Stimulated activated CD8-positive, alpha-beta memory T cell treated with anti-CD3 and anti-CD28 coated beads, Interleukin-7, amount 100 ng/mL, for 48 hours (primary cell): ENCODE measurements at places on chromosomes 2 and 18.

GRCh38 chr2:186912979-186913378 lies 64.0 kb upstream of the ZSWIM2 start:
- no peak for DNase-seq

DNA sequence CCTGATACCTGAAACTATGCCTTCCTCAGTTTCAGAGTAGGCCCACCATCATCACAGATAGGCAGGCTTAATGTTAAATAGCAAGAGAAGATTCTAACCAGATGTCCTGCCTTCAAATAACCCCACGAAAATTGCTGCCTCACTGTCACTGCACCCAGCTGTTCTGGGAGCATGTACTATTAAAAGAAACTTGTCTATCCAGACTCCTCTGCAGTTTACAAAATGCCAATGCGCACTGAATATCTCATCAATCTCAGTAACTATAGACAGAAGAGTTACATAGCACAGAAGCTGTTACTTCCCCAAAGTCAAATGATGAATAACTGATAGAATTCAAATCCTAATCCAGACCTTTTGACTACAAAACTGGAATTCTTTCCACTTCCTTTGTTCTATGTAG lies 43.9 kb downstream of the WDR75 start:
- DNase-seq, result no peak

DNA sequence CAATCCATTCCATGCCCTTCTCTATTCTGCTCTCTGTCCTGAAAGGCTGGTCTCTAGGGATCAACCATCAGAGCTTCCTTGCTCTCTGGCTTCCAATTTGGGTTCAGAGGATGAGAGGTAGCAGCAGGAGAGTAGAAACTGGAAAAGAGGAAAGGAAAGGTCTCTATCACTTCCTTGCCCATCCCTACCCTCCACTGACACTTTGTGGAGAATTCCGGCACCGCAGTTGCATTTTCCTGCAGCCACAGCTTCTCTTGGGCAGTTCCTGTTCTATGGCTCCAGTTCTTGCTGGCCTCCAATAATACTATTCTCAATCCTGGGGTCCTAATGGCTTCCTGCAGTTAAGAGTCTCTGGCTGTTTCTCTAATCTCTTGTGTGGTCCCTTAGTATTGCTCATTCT lies 13.3 kb upstream of the IMPACT start:
- no peak for DNase-seq

GRCh38 chr2:46874236-46874929 lies 41.2 kb downstream of the MCFD2 start:
- DNase-seq, result no peak

DNA sequence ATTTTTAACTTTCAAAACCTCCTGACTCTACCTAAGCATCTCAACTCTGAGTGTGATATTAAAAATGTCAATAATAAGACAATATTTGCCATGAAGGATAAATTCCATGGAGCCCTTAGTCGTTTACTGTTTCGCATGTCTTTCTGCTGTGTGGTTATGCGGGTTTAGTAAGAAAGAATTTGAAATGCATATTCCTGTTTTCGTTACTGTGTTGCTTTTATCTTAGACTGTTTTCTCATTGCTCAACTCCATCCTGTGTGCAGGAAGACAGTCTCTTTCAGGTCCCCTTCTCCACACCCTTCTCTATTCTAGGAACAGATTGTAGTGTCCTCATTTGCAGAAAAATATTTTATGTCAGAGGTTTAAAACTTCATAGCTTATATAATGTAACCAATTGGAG lies 82.5 kb upstream of the MAP3K20 start:
- no peak for DNase-seq

GRCh38 chr18:69935319-69936190 lies 12.1 kb downstream of the CD226 start:
- DNase-seq, result peak; percentile 88
